Stimulated activated CD4-positive, alpha-beta T cell treated with anti-CD3 and anti-CD28 coated beads, Interleukin-15, amount 100 ng/mL, for 48 hours (primary cell): ENCODE measurements at places on chromosomes 11 and 22.

- DNase-seq: no peak
Observed at GRCh38 chr11:27161071-27161470, 120.5 kb downstream of the BBOX1 start.

- DNase-seq: no peak
Observed at GRCh38 chr11:44848203-44848962, 102.3 kb downstream of the TP53I11 start.

DNA sequence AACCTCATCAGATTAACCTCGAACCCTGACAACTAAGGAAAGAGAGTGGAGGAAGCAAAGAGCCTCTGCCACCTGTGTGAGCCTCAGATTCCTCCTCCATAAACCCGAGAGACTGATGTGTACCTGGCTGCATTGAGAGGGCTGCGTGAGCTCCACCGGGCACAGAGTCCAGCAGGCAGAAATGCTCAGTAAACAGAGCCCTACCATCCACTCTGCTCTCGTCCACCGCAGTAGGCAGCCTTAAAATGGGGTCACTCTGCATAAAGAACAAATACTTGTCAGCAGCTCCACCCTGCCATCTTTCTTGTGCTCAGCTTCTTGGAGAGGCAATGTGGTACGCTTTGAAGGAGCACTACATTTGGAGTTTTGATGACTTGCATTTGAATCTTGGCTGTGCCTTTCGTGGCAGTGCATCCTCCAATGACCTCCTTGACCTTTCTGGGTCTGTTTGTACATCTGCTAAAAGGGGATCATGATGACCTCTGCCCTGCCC, 43.0 kb upstream of the CD5 start:
- no peak for DNase-seq

DNA sequence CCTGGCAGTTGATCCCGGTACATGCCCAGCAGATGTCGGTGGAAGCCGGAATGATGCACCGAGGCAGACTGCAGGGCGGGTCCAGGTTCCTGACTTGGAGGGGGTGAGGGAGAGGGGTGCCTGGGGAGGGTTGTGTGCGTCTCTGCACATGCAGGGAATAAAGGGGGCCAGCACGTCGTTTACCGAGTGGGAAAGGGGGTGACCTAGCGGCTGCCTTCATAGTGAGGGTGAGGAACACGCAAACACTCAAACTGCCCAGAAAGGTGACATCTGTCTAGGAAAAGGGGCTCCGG, 801.7 kb downstream of the TBC1D22A start:
- no peak for DNase-seq

DNA sequence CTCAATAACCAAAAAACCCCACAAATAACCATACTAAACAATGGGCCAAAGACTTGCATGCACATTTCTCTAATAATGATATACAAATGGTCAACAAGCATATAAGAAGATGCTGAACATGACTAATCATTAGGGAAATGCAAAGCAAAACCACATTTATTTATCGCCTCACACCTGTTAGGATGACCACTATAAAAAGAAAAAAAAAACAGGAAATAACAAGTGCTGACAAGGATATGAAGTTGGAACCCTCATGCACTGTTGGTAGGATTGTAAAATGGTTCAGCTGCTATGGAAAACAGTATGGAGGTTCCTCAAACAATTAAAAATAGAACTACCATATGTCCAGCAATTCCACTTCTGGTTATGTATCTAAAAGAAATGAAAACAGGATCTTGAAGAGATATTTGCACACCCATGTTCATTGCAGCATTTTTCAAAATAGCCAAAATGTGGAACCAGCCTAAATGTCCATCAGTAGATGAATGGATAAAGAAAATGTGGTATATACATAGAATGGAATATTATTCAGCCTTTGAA, 66.2 kb downstream of the AMBRA1 start:
- no peak for DNase-seq

DNA sequence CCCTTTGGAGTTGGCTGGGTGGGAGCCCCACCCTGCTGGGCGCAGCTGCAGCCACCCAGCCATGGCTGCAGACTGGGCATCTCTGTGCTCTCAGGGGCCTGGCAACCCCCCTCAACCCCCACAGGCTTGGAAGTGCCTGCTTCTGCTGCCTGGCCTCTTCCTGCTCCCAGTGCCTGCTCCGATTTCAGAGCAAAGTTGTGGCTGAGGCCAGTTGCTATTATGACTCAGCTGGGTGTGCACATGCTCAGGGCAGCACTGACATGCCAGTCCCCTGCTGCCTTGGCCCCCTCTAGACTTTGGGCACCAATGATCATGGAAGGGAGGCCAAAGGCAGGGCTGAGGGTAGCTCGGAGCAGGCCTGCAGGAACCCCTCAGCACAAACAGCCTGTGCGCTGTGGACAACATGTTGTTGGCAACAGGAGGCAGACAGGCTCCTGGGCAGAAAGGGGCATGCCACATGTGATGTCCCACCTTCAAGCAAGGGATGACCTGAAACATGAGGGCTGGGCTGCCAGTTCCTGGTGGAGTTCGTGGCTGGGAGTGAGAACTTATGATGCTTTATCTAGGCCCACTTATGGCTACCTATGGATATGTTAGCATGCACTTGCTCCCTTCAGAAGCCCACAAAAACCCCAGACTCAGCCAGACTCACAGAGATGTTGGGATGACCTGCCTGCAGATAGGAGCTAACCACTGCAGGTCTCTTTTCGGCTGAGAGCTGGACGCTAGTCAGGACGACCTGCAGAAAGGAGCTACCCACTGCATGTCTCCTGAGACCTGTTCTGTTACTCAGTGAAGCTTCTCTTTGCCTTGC, 96.4 kb upstream of the AMOTL1 start:
- DNase-seq: no peak

DNA sequence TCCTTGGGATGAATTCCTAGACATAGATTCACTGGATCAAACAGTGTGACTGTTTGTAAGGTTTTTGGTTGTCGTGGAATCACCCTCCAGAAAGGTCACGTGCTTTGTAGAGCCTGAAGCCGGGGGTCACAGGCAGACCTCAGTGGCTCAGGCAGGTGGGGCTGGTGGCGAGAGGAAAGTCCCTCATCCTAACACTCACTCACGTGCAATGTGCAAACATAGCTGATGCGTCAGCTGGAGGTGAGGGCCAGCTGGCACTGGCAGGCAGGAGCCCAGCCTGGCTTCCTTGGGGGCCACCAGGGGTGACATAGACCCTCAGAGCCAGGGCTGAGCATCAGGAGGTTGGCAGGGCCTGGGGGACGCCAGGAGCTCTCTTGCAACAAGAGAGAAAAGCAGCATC, 90.0 kb downstream of the ARHGAP8 start:
- no peak for DNase-seq

GRCh38 chr11:37115963-37116362, 517.9 kb upstream of the RAG2 start:
- DNase-seq: no peak
